ENCODE measurements at places on chromosomes 4 and X.

DNA sequence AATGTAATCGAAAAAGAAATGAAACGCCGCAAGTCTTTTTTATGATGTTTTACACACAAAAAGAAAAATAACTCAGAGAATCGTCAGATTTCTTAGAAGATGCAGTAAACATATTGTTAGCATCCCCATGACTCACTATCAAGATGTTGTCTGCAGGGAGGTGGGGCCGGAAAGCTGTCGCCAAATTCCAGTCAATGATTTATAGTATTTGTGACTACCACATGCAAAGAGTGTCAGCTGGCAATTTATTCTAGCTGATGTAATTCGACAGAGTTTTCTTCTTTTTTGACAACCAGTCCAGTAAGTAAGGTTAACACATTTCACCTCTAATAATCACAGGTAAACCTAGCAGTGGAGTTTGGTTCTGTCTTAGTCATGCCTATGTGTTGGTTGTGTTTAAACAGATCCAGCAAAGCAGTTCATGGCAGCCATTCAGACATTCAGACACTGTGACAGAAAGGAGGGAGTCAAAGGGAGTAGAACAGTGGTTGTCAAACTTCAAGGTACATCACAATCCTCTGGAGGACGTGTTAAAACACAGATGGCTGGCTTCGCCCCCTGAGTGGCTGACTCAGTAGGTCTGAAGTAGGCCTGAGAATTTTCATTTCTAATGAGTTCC is 19.8 kb upstream of the PPP1R2C start:
- no peak for DNase-seq

DNA sequence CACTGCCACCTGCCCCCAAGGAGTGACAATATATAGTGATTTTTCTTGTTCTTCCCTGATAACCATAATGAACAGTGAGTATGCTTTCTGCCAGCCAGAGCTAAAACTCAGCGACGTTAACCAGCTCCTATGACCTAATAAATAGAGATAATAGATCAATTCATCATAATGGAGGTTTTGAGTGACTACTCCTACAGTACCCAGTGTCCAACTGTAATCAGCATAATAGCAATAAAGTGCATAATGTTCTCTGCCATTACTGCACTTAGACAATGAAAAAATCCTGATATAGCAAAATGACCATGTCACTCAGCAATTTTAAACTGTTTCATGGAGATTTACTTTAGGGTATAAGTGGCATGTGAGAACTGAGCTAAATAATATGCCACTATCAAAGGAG is 20.7 kb upstream of the TXLNG start:
- no peak for DNase-seq

- no peak for DNase-seq
These were observed 78.6 kb upstream of the LDB2 start for GRCh38 chr4:16977081-16977480.

DNA sequence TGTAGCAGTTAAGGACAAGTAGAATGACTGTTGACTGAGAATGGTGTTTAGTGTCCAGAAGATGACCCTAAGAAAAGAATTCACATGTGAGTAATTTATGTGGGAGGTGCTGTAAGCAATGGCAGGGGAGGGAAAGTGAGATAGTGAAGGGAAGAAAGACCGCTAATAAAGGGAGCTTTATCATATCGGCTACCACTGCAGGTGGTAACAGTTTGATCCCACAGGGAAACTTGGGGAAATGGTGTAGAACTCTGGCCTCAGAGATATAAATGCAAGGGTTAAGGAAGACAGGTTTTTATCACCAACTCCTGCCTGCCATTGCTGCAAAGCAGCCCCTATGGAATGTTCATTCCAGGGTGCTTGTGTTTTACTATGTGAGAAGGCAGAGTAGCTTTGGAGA is 489.6 kb downstream of the STPG2 start:
- DNase-seq: no peak

DNA sequence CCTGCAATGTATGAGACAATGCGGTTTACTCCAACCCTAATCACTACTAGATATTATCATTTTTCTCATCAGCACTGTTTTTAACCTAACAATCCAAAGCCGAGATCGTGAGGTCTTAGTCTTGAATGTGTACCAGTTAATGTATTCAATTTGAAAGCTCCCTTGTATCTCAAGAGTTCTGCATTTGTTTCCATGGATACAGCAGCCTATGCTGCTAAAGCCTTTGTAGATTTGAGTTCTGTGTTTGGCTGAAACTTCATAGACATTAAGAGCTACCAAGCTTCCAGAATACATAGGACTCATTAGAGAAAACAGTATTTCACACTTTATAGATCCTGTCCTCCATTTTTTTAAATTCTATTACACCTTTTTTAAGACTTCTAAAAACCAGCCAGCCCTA is 39.9 kb downstream of the SLC9A6 start:
- DNase-seq: no peak

DNA sequence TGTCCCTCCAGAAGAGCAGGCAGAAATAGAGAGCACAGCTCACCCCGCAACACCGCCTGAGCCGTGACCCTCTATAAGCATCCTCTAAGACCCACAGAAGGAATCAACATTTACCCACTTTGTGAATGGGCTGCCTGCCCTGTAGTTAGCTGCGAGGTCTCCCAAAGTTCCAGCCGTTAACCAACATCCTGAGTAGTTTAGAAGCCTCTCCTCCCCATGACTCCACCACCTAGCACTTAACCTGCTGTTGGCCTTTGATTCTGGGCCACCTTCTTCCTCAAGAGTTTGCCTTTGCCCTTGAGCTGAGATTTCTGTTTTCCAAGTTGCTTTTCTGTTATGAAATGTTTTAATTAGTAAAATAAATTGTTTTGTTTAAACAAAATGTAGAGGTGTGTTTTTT is 75.8 kb downstream of the NUDT10 start:
- DNase-seq: no peak

DNA sequence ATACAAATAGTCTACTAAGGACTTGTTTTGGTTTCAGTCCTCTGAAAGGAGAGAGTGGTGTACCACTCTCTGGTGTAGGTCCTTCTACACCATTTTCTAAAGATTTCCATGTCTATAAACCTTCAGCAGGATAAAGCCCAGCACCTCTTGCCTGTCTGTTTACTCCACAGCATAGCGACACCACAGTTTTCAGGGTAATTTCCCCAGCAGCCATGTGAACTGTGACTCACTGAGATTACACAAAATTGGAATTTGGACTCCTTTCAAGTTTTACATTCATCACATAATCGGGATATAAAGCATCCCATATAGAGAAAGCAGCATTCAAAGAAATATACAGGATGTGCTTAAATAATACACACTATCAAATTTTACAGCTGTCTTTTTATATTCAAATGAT is 229.6 kb downstream of the PRDM5 start:
- DNase-seq: no peak

All from KBM-7 (cell line).